ENCODE measurements at places on chromosomes 13 and 19.

DNA sequence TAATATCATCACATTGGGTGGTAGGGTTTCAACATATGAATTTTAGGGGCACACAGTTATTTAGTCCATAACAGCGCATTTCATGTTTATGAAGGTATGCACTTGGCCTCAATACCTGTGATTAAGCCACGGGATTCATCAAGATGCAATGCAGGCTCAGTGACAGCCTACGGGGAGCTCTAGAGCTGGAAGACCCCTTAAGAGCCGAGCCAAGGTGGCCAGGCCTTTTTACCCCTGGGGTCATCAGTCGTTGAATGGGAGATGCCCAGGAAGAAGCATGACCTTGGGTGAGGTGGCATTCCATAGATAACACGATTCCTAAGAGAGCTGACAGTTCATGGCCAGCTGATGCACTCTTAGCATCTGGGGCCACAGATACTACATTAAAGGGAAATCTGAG is 380.0 kb downstream of the ZNF536 start:
- DNase-seq, result no peak

DNA sequence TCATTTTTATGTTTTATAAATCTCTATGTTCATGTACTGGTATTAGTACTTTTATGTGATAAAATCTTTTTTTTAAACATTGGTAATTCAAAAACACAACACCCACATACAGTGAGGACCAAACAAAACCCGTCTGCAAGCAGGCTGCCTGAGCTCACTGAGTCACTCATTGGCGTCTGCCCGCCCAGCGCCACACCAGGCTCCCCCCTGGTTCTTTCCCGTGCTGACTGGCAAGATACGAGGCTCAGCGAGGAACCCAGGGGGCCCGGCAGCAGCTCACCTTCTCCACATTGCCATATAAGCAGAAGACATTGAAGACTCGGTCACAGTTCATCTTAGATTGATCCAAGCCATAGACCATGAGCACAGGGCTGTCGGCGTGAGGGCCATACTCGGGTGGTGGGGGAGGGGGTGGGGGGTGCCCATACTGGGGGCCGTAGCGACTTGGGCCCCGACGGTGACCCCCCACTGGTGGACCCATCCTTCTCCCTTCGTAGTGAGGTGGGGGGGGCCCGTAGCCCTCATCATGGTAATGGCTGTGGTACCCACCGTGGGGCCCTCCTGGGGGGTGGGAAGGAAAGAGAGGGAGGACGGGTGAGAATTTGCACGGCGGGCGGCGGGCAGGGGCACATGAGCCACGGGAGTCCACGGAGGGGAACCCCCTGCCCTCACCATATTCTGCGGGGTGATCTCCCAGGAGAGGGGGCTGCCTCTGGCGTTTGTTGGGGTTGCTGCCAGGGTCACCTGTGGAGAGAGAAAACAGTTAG is 8.4 kb upstream of the ECH1 start:
- DNase-seq, result no peak

DNA sequence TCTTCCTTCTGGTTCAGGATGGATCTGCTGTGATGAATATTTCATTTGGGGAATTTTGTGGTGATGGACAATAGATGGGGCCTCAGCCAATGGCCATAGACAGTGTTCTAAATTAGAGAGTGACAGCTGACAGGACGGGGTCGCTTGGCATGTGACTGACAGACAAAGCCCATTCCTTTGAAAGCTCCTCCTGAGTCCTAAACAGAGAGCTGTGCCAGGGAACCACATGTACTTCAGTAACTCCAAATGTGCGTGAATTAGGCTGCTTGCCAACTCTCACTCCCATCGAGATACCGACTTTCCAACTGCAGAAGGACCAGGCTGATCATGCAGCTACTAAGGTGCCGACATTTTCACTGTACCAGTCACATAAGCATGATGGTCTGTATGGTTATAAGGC is 187.7 kb downstream of the SHISA2 start:
- DNase-seq, result no peak

DNA sequence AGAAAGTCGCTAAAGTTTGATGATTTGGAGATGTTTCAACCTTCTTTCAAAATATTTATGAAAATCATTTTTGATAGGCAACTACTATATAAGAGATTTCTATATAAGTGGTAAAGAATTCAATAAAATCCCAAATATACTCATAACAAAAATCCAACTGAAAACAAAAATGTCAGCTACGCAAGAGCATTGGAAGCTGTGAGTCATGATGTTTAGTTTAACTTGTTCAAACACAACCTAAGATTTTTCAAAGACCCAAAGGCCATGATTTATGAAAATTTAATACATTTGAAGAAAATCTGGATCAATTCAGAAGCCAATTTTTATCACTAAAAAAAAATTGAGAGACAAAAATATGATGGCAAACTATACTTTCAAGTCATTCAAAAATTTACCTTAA is 226.6 kb downstream of the MZT1 start:
- DNase-seq, result no peak

GRCh38 chr19:15595069-15595468 is 19.9 kb upstream of the CYP4F8 start:
- DNase-seq, result no peak

GRCh38 chr19:50202386-50202785 is 1.0 kb upstream of the MYH14 start:
- DNase-seq, result no peak

DNA sequence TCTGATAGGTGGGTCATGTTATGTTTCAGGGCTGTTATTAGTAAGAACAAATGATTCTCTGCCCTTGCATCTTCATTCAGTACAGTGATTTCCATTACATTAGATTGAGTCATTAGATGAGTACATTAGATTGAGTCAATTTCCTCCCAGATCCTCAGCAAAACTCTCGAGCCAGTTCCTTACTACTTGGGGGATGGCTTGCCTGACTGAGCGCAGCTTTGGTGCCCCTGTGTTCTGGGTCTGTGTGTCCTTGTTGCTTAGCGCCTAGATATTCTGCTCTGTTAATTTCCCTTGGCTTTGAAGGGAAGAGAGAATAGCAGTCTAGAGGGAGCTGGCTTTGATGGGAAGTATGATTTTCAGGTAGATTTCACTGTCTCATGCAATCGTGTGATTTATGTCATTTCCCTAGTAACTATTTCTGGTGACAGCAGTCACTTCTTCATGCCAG is 19.1 kb upstream of the SCEL start:
- DNase-seq, result no peak

DNA sequence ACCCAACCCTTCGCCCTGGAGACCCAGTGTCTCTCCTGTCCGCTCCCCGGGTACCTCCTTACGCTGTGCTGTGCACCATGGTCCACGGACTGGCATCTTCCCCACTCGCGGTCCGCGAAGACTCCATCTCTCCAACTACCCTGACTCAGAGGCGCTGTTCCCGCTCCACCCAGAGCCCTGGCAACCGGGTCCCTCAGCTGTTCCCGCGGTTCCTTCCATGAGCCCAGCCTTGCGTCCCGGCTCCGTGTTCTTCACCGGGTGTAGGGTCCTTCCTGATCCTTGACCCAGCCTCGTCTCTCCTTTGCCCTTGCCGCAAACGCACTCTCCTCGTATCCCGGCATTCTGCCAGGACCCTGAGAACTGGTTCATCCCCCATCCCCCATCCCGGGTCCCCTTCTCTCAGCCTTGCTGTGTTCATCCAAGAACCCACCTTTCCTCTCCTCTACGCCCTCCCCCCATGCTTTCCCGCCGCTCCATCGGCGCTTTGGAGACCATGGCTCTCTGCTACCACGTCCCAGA is 664 bp downstream of the ICAM5 start:
- no peak for DNase-seq

- DNase-seq, result no peak
These were observed 561 bp upstream of the GJA3 start for GRCh38 chr13:20161275-20161950.

DNA sequence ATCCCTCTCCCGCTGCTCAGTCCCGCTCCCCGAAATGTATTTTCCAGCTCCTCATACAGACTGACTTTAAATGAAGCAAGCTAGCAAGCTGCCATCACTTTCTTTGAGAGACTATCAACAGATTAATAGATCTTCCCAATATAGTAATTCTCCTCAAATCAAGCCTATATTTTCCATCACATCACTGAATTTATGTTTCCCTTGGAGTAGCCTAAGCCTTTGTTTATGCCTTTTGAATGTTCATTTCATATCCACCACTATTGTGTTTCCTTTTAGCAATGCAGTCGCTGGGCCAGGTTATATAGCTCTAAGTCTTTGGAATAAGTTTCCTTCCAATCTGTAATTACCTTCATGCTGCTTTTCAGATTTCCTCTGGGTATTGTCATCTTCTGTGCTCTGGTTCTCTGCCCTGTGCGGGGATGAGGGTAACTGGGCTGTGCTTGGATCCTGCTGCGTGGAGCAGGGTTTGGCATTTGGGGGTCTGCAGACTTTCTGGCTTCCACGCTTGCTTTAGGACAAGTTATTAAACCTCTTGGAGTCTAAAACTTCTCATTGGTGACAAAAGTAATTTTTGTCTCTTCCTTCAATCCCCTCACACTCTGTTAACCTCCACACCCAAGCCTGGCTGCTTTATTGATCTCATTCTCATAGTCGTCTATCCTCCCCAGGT is 256.9 kb downstream of the DLEU7 start:
- no peak for DNase-seq

DNA sequence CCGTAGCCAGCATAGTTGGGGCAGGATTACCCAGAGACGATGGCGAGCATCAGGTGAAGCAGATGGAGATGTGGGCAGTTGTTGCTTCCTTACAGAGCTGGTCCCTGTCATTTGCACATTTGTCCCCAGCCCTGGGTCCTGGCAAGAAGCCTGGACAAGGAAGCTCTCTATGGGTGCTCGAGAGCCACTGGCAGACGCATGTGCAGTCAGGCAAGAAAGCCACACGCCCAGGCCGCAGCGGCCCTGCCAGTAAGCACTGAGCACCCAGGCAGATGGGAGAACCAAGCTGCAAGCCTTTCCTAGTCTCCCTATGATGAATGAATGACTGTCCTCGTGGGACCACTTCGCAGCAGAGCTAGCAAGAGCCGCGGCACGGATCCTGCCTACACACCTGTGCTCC is 182.8 kb downstream of the FOXO1 start:
- DNase-seq, result peak; percentile 28

DNA sequence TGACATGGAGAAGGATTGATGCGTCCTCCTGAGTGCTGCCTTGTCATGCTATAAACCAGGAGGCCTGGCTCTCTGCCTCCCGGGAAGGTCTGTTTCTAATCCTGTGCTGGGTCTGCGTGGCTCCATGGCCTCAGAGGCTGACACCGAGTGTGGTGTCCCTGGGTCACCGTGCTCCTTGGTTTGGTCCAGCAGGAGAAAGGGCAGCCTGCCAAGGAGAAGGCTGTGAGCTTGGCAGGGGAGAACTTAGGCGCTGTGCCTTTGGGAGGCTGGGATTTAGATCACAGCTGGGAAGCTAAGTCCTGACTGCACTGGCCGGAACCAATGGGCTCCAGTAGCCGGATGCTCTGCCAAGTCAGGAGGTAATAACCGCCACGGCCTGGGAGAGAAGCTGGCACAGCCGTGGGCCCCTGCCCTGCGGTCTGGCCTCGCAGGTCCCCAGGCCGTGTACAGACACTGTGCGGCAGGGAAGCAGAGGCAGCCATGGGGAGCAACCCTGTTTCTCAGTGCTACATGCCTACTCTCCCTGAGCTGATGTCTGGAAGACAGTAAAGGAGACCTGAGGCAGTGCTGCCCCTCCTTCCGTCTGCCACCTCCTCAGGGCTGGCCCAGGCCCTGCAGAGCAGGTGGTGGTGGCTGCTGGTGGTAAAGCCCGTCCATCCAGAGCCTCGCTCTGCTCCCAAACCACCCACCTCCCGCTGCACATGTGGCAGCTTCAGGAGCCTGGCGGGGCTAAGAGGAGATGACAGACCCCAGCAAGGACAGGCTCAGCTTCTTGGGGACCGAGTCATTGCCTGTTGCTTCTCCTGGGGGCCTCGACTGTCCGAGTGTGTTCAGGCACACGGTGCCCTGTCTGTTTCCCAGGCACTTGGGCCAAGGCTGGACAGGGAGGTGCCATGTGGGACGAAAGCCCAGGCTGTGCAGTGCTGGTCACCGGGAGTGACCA is 44.9 kb downstream of the C13orf46 start:
- no peak for DNase-seq

DNA sequence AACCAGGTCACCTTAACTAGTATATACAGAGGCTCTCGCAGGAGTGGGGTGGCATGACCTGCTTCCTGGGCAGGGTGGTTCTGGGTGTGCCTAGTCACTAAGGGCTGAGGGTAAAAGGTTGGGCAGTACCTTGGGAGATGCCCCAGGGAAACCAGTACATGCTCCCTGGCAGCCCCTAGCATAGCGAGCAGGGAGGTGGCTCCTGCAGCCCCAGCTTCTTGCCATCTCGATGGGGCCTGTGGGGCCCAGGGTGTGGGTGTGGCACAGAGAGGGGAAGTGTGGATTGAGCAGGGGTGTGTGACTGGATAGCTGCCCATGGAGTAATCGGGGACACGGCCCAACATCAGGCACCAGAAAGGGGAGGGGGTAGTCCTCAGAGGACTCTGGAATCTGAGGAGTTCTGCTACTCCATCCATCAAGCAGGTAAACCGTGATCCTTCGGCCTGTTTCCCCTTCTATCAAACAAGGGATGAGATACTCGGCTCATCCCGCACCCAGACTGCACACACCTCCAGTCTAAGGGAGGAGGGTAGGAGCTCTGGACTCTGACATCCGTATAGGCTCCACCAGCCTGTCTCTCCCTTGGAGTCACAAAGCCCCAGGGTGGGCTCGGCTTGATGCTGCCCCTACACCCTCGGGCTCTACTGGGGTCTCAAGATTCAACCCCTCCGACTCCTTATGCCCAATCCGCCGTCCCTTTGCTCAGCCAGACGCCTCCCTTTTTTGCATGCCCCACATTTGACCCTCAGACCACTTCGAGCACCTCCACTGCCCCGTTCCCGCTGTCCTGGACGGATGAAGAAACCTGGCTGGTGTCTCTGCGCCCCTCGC is 1.1 kb downstream of the ZBTB45 start:
- DNase-seq, result peak; percentile 44

GRCh38 chr19:47350630-47351029 is 1.5 kb downstream of the DHX34 start:
- no peak for DNase-seq

- DNase-seq, result no peak
These were observed 4.6 kb downstream of the WDR62 start for GRCh38 chr19:36059180-36059910.

GRCh38 chr19:51544038-51544437 is 12.6 kb upstream of the SIGLEC6 start:
- DNase-seq, result no peak

- no peak for DNase-seq
These were observed 319.0 kb downstream of the ZNF536 start for GRCh38 chr19:30690935-30691818.

DNA sequence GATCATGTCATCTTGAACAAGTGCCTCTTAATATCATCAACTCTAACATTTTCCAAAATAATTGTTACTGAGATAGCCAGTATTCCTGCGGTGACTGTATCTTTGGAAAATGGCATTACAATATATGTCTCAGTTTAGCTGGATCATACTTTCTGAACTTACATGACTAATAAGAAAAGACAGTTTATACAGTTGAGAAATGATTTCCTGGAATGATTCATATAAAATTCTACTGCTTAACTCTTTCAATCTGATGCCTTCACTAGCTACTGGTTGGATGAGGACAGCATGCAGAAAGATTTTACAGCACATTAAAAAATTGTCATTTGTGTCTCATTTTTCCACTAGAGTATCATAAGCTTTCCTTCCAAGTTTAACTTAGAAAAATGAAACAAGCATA is 302.1 kb downstream of the PCDH17 start:
- no peak for DNase-seq

Measured in NCI-H526 (cell line).